Stimulated activated effector memory CD8-positive, alpha-beta T cell treated with anti-CD3 and anti-CD28 coated beads, Interleukin-12 subunit alpha, Interleukin-12 subunit beta, amount 100 ng/mL, for 72 hours (primary cell): ENCODE measurements at places on chromosomes 12 and 14.

- no peak for DNase-seq
Observed at GRCh38 chr14:50398189-50398580, 1.5 kb upstream of the CDKL1 start.

DNA sequence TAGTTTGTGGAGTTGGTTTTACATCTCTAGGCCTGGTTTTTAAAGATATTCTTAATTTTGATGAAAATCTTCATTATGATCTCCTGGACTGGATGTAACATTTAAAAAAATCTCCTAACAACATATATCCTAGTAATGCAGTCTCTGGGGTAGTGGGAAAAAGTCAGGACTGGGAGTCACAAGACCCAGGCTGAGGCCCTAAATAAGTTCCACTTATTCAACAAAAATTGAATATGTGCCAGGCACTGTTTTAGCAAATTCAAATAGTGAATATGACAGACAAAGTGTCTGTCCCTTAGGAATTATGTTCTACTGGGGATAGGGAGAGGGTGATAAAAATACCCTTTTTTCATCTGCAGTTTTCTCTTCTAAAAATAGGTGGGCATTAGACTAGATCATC, 248.4 kb downstream of the PAWR start:
- no peak for DNase-seq

DNA sequence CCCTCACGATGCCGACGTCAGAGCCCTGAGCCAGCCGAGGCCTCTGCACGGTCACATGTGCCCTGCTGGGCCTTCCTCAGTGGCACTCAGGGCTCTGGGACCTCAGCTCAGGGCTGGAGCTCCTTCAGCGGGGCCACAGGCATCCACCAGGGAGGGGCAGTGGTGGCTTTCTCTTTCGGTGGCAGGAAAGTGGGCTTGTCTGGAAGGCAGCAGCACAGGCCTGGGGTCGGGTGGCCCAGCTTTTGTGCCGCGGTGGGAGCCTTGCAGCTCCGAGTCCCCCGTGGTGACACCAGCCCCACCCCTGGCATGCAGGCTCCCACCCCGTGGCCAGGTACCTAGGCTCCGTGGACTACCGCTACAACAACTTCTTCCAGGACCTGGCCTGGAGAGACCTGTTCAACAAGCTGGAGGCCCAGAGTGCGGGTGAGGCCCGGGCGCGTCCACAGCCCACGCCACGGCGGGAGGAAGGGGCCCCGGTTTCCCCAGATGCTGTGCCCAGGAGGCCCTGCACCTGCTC, 14.2 kb upstream of the TEX22 start:
- DNase-seq = no peak

DNA sequence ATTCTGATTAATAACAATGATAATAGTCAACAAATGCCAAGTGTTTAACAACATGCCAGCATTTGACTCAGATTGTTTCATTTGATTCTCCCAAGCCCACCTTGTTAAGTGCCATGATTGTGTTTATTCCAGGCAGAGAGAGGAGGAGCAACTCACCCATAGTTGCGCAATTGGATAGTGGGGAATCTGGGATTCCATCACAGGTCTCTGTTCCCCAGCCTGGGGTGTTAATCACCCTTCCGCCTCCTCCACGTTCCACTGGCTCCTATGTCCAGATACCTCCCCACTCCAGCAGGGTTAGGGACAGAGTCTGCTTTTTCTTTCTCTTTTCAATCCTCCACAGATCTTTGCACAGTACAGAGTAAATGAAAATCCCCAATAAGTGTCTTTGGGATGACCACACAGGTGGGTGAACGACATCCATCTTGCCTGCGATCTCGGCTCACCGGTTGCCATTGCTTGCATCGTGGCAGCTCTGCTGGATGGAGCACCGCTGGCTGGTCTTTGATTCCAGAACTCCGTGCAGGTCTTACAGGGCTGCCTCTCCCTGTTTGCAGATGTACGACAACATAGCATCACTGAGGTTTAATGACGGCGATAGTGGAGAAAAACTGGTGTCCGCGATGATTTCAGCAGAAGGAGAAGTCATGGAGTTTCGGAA, 78.8 kb downstream of the DNAH10 start:
- no peak for DNase-seq
